Panc1 (cell line): ENCODE measurements at places on chromosomes 7 and 10. TPM values are rescaled to one million over a fixed set of nuclear protein-coding genes. Genes with fewer than 3 reads are reported as not detected.

The LRRTM3 gene
- total RNA-seq: 0.10 TPM

- H3K27ac ChIP-seq: peak overlapping the region; percentile 65
- no peaks in the 10 kb centered on the region for H3K27me3 ChIP-seq
- H3K4me1 ChIP-seq: peaks cover 14% of the 10 kb centered on the region
- H3K36me3 ChIP-seq: no peaks in the 10 kb centered on the region
- DNase-seq: no peak
Measured at GRCh38 chr7:101386558-101387231, 24.0 kb downstream of the COL26A1 start.

The PIP4K2A gene
- 25.2 TPM for total RNA-seq

DNA sequence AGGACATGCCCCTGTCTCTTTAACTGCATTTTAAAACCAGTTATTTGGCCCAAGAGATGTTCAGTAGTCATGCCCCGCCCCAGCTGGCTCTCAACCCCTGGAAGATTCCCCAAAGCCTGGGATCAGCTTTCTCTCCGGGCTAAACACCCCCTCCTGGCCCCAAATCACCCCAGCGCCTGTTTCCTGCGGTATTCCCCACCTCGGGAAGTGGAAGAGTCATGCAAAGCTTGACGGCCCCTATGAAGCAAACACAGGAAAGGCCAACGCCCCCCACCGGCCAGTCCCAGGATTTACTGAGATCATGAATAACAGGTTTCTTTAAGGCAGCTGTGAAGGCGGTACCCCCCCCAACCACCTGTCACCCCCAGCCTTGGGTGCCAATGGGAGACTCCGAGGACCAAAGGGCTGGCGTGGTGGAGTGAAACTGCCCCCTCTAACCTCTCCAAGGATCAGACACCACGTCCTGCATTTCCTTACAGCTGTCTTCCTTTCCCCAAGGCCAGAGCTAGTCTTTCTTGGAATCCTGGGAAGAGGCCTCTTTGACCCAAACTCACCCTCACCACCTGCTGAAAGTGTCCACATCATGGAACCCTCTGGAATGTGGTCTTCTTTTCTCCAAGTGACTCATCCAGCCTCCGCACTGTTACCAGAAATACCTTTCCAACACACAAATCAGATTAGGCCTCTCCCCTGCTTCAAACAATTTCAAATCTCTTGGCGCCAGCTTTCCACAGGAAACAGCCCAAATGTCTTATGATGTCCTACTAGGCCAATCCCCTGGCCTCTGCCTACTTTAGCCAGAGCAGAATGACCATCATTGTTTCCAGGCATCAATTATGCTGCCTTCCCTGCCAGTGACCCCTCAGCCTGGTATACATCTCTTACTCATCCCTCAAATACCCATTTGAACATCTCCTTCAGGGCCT is 301.5 kb downstream of the ZEB1 start:
- H3K4me1 ChIP-seq: no peaks in the 10 kb centered on the region
- no peaks in the 10 kb centered on the region for H3K36me3 ChIP-seq
- H3K4me3 ChIP-seq: no peak overlapping the region
- H3K27me3 ChIP-seq: no peaks in the 10 kb centered on the region
